T-helper 1 cell (primary cell): ENCODE measurements at places on chromosomes 4 and X.

GRCh38 chrX:155389634-155390033 lies 7.7 kb downstream of the F8A2 start:
- DNase-seq = no peak

DNA sequence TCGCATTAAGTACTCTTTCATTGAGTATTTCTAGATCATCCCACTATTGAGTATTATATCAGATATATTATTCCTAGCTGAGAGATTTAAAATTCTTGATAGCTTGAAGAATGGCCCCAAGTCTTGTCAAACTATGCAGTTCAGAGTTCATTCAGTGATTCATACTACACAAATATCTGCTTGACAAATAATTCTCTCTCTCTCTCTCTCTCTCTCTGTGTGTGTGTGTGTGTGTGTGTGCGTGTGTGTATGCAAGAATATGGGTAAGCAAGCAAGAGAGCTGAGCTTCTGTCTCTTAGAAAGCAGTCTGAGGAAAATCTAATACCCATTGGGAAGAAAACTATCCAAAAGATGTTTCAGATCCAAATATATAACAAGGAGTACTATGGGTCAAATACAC lies 142.0 kb downstream of the SLC10A7 start:
- no peak for DNase-seq

- no peak for DNase-seq
These were observed 285.0 kb downstream of the ASMT start for GRCh38 chrX:1899841-1900240.

DNA sequence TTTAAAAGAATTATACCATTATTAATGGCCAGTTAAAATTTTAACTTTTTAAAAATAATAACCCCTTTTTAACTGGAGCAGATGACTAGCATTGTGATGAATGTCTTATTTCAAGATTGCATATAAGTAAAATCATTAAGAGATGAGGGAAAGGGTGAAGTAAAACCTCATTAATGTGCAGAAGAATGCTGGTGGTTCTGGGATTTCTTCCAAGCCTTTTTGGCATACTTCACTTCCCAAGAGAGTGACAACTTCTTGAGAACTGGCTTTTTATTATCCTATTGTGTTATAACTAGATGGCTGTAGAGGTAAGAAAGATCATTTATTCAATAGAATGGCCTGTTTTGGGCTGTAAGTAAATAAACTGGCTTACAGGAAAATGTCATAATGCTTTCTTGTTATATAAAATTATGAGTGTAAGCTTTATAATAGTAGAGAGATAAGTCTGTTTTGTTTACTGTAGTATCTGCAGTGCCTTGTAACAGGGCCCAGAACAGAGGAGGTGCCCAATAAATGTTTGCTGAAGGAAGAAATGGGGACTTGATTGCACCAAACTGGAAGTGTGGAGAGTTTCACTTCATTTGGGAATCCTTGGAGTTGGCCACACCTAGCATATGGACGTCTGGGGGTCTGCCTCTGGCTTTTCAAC lies 242.9 kb upstream of the PITX2 start:
- DNase-seq = no peak

DNA sequence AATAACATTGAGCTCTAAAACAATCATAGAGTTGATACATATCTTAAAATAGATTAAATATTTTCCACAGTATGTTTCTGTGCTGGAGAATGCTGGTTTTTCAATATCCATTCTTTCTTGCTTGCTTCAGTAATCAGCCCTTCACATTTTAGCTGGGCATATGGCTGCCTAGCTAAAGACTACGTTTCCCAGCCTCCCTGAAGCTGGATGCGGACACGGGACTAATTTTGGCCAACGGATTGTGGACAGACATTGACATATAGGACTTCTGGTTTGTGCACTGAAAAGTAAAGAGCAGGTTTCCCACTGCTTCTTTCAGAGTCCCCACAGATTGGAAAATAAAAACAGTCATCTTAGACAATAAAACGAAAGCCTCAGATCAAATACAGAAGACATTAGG lies 97.3 kb downstream of the COL25A1 start:
- DNase-seq = no peak

DNA sequence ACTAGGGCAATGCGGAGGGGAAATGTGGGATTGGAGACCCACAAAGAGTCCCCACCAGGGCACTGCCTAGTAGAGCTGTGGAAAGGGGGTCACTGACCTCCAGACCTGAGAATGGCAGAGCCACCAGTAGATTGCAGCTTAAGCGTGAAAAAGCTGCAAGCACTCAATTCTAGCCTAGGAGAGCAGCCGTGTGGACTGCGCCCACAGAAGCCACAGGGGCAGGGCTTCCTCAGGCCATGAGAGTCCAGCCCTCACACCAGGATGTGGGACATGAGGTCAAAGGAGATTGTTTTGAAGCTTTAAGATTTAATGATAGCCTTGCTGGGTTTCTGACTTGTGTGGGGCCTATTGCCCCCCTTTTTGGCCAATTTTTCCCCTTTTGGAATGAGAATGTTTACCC lies 379.0 kb downstream of the INPP4B start:
- no peak for DNase-seq

DNA sequence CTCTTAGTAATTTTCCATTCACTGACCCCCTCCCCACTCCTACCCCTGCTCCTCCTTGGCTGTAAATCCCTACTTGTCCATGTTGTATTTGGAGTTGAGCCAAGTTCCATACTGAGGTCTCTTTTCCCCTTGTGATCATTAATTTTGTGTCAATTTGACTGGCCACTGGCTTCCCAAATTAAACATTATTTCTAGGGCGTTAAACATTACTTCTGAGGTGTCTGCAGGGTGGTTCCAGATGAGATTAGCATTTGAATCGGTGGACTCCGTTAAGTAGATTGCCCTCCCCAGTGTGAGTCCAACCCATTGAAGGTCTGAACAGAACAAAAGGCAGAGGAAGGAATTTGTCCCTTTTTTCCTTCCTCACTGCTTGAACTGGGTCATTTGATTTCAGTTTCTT lies 25.7 kb downstream of the SLC39A8 start:
- DNase-seq = no peak

DNA sequence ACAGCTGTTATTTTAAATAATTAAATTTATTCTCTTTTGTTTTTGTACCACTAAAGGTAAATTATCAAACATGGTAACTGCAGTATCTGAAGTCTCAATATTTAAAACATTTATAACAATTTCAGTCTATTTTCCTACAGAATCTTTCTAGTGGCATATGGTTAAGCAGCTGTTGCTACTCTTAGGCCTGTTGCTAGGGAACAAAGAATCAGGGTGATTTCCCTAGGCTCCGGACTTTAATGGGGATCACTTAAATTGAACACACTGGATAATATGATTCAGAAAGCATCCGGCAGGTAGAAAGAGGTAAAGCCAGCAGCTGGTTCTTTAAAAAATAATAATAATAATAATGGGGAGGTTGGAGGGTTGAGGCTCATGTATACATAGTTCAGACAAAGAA lies 17.6 kb downstream of the FBXO8 start:
- no peak for DNase-seq
